ENCODE measurements at places on chromosomes 12 and 14.
A peak's percentile ranks its signal among the peaks of the same experiment; 100 is the strongest.

GRCh38 chr14:45247427-45247826 lies 5.6 kb downstream of the MIS18BP1 start:
- DNase-seq, result no peak

DNA sequence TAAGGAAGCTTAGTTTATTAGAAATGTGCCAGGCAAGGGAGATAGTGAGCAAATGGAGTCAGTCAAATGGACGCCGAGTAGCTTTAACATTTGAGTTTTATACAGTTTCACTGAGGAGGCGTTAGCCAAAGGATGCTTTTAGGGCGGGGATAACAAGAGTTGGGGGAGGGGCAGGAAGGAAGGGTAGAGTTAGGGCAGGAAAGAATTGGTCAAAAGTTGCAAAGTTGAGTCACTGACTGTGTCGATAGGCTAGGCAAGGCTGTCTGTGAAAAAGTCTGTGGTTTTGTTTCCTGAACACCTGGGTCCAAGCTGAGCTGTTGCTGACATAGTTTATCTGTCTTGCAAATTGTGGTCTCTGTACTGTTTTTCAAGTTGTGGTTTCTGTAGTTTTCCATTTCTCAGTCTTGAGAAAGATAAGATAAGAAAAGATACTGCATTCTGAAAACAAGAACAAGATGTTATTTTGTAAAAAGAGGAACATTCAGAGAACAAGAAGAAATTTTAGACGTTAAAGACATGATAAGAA lies 62.6 kb upstream of the RESF1 start:
- no peak for DNase-seq

DNA sequence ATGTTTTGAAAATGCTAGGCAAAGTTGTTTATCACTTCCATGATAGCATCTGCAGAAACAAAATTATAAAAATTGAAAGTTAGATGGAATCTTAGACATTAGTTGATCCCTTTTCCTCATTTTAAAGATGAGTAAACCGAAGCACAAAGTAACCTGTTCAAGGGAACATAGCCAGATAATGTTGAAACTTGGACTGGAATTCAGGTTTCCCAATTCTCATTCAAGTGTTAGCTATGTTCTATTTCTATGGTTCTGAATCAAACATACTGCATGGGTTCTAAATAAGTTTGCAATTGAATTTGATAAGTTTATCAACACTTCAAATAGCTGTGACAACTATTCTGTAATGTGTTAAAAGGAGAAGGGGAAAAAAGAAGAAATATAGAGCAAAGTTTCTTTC lies 122.4 kb upstream of the SOX5 start:
- DNase-seq, result no peak

- no peak for DNase-seq
Observed at GRCh38 chr12:89230376-89231315, 121.7 kb downstream of the DUSP6 start.

- DNase-seq, result peak; percentile 45
Observed at GRCh38 chr12:56838621-56839488, 75.7 kb downstream of the HSD17B6 start.
